ENCODE measurements at places on chromosomes 5 and 9.

DNA sequence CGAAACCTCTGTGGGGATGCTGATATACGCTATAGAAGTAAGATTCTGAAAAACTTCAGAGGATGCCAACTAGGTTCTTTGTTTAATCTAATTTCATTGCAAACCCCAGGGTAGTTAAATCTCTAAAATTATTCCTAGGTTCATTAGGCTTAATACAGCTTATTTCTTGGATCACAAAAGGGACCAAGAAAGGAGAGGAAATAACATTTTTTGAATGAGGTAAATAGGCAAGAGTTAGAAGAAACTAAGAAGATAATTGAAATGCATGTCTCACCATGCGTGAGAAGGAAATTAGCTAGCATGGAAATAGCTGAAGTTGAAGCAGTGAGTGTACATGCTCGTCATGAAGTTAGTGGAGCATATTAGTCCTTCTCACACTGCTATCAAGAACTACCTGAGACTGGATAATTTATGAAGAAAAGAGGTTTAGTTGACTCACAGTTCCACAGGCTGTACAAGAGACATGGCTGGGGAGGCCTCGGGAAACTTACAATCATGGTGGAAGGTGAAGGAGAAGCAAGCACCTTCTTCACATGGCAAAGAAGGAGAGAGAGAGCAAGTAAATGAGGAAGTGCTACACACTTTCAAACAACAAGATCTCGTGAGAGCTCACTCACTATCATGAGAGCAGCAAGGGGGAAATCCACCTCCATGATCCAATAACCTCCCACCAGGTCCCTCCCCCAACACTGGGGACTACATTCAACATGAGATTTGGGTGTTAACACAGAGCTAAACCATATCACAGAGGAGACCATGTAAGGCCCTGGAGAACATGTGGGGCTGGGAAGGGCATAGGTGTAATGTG, 125.1 kb upstream of the OSMR start:
- DNase-seq, result no peak

- no peak for DNase-seq
These were observed 1041.8 kb upstream of the ARRDC3 start for GRCh38 chr5:92424785-92425426.

DNA sequence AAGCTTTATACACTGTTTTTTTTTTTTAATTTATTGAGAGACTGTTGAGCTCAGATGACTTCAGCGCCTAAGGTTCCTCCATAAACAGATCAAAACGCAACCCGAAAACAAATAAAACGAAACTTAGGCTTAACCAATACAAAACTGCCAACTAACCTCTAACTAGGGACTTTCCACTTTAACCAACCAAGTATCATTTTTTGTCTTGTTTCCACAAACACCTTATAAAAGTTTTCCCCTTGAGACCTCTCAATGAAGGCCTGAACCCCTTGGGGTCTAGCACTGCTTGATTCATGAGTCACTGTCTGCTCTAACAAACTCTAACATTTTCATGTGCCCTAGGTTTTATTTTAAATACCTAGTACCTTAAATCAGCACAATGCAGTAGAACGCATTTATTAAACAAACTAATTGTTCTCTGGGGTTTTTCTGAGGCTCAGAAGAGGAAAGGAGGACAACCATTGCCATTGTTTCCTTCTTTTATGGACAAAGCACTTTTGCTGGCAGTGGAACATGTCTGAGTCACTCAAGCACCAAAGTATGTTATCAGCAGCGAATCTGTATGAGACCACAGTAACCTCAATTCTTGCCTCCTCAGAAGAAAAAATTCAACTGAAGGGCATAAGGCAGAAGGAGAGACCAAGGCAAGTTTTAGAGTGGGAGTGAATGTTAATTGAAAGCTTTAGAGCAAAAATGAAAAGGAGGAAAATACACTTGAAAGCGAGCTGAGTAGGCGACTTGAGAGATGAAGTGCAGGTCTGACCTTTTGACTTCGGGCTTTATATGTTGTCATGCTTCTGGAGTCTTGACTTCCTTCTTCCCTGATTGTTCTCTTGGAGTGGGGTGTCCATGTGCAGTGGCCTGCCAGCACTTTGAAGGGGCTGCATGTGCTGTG, 97.7 kb upstream of the HCN1 start:
- DNase-seq, result no peak

DNA sequence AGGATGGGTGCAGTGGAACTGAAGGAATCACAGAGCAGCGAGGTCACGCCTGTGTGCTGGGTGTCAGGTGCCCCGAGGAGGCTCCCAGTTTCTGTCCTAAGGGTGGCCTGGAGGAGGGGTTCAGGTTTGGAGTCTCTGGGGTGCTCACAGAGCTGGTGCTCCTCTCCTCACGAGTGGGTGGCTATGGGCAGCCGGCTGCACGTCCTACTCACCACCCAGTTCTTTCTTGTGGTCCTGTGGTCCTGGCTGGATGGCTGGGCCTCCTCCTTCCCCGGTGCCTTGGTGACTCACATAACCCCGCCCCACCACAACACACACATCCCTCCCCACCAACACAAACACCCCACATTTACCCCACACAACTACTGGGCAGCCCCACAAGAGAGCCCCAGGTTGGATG, 9.9 kb upstream of the PTGS1 start:
- no peak for DNase-seq

DNA sequence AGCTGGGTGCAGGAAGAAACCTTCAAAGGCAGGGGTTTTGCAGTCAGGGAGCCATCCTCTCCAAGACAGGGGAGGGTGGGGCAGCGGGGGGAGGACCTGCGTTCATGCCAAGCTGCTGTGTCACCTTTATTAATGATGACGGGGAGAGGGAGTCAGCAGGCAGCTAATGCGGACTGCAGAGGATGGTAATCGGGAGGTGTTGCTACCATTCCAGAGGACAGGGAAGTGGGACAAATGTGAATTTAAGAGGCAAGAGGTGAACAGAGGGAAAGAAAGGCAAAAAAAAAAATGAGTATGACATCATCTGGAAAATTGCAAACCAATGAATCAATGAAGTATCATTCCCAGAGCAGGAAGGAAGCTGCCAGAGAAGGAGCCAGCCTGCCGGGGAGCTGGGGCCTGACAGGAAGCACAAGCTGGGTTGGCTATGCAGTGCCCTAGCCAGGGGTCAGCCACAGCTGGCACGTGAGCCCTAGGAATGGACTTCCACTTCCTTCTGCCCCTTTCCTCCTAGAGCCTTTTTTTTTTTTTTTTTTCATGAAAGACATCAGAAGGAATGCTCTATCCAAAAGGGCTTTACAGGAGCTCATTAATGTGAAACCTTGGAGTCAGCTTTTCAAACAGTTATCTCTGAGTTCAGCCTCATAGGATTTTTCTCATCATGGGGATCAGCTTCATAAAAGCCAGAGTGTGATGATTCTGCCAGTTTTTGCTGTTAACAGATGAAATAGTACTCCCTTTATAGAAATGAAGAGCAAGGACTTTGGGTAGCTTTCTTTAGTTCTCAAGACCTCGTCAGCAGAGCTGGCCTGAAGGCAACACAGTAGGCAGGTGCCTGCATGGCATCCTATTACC, 9.2 kb downstream of the INSYN2B start:
- peak; percentile 29 for DNase-seq

- no peak for DNase-seq
These were observed 273.0 kb downstream of the SPOCK1 start for GRCh38 chr5:137226081-137226480.

- no peak for DNase-seq
These were observed 426.3 kb upstream of the MEF2C start for GRCh38 chr5:89309268-89309667.

DNA sequence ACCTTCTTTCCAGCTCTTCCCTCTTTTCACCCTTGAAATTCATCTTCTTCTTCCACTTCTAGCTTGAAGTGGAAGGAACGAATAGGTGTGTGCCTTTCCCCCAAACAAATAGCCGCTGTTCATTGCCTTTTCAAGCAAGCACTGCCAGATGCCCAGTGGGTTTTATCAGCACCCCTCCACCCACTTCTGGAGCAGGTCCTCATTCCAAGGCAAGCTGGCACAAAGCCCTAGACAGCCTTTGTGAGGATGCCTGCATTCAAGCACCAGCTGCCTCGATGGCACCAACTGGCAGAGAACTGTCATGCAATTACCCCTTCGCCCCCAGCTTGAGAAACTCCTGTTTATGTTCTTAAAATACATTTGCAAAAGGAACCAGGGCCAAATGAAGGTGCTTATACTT, 36.5 kb downstream of the SERINC5 start:
- DNase-seq, result no peak

DNA sequence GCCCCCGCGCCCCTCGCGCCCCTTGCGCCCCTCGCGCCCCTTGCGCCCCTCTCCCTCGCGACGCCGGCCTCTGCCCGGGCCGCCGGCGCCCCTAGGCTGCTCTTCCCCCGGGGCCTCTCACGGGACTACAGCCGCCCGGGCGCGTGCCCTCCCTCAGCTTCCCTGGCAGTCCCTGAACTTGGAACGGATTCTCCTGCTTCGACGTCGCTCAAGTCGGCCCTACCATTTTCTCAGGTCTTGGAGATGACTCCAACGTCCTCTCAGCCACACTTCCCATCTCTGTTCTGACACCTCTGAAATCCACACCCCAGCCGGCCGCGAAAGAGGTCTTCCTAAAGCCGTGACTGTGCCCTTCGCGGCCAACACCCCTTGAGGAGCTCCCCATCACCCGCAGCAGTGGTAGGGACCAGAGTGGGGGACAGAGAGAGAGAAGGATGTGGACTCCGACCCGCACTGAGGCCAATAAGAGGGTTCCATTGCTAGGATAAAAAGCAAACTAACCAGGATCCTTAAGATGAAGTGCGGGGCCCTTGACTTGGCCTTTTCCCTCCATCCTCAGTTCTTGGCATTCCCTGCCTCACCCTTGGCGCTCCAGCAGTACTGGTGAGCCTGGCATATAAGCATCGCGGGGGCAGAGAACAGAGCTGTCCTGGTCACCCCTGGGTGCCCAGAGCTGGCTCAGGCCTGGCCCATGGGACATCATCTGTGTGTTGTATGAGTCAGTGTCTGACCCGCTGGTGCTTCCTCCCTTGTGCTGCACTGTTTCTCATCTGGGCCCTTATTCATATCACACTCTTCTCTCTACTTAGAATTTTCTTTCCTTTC, 38.6 kb upstream of the GARNL3 start:
- DNase-seq, result no peak

GRCh38 chr5:11902201-11902619, 2.0 kb downstream of the CTNND2 start:
- DNase-seq, result no peak

GRCh38 chr5:181171782-181172181, 24.4 kb downstream of the OR2V2 start:
- DNase-seq, result no peak

DNA sequence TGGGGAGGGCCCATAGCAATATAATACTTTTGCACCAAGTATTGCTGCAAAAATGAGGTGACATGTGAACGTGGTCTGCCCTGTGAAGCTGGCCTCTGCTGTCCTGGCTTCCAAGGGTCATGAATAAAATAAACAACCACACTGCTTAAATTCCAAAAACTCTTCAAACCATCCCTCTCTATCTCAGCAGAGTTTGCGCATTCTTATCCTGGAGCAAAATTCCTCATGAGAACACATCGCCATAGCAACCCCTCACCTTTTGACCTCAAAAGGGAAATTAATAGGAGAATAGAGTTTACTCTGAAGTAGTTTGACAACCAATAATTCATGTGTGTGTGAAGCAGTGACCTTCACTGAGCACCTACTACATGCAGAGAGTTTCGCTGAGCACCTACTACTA, 342.9 kb downstream of the SPOCK1 start:
- DNase-seq, result no peak

DNA sequence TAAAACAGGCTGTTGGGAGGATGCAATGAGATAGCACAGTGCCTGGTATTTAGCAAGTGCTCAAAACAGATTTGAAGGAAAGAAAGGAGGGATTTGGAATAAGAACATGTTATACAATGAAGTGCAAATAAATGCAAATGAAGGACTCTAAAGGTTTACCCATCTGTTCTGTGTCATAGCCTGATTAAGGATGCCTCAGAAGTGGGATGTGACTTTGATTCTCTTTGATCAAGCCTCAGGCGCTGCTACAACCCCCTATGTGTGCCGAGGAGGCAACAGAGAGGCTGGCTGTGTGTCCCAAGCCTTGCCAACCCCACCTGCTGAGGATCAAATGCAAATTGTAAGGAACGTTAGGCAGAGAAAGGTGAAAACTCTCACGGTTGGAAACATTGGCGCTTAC, 27.2 kb downstream of the GGTA1 start:
- DNase-seq, result no peak

DNA sequence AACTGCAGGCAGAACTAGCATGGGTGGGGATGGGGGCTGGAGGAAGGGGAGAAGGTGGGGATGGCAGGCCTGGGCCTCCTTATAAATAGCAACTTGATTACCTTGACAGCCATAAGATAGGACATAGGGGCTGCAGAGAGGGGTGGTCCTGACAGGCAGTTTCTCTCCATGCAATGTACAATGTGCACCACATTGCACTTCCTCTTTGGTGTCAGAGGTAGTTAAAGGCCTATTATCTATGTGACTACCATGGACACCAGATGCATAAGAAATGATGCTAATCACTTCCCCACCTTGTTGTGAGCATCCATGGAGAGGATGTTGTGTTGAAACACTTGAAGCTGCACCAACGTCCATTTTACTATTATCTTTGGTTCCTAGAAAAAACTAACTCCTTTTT, 20.2 kb upstream of the SUB1 start:
- no peak for DNase-seq

DNA sequence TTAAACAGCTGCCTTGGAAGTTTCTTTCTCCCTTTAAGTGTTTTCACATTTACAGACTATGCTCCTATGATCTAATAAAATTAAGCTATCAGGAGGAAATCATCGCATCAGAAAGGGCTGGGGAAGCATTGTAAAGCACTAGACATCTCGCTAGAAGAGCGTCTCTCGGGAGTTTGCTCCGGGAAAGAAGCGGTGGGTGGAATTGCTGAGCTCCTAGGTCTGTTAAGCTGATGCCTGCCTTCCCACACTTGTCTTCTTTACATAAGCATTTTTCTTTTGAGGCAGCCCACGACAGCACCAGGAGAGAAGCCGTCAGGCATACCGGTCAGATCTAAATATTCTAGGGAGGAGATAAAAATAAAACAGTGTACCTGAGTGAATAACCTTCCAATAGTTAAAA, 541.7 kb upstream of the TUSC1 start:
- DNase-seq, result no peak

DNA sequence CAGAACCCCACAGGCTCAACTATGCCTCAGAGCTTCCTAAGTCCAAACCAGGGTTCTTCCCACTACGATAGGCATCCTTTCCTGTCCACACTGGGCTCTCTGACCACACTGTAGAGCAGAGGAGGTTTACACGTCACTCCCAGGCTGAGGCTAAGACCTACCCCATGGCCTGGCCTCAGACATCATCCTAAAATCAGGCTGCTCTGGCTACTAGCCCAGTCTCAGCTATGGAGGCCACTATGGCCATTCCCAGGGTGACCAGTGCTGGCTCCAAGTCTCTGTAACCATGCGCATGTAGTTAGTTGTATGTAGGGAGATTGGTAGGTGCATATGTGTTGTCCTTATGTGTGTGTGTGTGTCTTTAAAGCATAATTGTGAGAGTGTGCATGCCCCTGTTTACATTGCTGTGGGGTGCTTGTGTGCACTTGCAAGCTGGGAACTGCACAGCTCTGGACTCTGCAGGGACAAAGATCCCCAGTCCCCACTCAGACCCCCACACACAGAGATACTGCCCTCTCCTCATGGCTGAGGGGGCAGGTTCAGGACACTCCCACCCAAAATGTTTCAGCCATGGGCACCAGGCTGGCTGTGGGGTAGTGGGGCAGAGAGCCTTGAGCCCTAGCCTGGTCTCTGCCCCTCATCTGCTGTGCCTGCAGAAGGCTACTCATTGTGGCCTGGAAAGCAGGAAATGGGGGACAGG, 12.3 kb downstream of the PDLIM4 start:
- DNase-seq, result no peak

- peak; percentile 10 for DNase-seq
These were observed 370.8 kb downstream of the TLE1 start for GRCh38 chr9:81318571-81318970.
